ENCODE measurements at places on chromosomes 12 and 14. TPM values are rescaled to one million over a fixed set of nuclear protein-coding genes. Genes with fewer than 3 reads are reported as not detected.

- no peak for DNase-seq
These were observed 33.3 kb upstream of the BEGAIN start for GRCh38 chr14:100620255-100621100.

DNA sequence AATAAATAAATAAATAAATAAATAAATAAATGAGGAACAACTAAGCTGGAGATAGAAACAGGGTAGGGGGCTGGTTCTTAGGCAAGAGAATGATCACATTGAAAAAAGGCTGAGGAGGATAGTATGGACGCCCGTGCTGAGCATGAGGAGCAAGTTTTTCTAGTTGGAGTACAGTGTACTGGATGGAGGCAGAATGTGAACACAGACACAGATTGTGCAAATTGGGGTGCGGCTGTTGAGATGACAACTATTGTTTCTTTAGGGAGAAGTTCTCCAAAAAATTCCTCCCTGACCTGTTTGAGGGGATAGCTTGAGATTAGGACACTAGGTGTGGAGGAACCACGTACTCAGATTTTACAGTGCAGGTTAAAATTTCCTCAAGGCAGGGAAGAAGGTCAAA lies 979 bp upstream of the BIN2 start:
- no peak for DNase-seq

- DNase-seq = no peak
These were observed 12.9 kb upstream of the TUBA1A start for GRCh38 chr12:49201595-49202295.

- DNase-seq = no peak
These were observed 4.0 kb downstream of the NUDT14 start for GRCh38 chr14:105177082-105177481.

DNA sequence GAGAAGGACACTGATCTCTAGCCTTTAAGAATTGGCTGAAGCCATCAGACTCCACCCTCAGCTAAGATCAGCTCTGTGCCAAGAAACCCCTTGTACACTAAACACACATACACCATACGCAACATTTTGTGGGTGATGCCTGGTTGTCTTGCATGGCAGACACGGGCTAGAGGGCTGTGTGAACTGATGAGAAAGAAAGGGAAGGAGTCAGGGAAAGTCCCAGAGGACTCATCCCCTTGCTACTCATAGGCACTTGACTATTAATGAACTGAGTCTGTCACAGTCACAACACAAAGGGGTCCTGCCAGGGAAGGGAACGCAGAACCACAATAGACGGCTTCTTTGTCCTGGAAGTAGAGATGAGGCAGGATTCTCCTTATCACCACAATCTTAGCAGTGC lies 80.8 kb downstream of the EMP1 start:
- no peak for DNase-seq

The KRT85 gene
- total RNA-seq = not detected

The GRIP1 gene
- total RNA-seq = 3.5 TPM

DNA sequence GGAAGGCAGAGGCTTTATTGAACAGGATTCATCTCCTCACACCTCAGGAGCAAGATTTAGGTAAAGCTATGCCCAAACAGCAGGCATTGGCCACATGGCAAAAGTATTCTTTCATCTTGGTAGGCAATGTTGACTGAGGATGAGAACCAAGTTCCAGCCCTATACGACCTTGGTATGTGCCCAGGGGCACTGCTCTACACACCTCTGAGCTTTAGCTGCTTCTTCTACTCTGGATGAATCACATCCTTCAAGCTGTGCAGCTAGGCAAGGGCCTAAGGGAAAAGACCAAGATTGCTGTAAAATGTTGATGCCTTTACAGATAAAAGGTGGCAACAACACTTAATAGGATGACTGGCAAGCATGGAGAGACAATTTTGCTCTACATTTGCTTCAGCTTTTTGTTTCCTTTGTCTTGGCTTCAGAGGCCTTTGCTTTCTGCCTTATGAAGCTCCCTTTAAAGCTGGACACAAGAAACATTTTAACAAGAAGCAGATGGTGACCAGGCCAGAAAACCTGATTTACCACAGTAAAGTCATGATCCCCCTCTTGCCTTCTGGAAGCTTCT lies 183.3 kb upstream of the KITLG start:
- no peak for DNase-seq

DNA sequence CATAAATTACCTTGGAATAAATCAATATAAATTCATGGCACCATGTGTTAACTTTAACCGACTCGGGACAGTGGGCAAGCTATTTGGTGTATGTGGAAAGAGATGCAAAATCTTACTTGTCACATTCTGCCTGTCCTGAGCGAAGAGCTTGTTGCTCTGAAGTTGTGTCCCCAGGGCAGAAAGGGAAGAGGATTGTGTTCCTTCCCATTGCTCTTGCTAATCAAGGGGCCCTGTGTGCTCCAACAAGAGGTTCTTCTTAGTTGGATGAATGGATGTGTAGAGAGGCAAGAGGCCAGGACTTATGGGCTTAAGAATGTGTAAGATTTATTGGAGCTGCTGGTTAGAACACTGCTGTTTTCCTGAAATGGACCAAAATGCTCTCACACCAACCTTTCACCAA lies 36.5 kb upstream of the FRS2 start:
- DNase-seq = no peak

- DNase-seq = no peak
These were observed 19.4 kb downstream of the LTBP2 start for GRCh38 chr14:74592476-74593201.

GRCh38 chr12:92550661-92551060 lies 152.1 kb upstream of the PLEKHG7 start:
- DNase-seq = no peak

GRCh38 chr12:20305470-20305869 lies 62.9 kb upstream of the PDE3A start:
- no peak for DNase-seq

- no peak for DNase-seq
These were observed 806.3 kb downstream of the DIO2 start for GRCh38 chr14:79404874-79405511.

The GAS2L3 gene
- total RNA-seq = 16.0 TPM

- peak; percentile 29 for DNase-seq
These were observed 87.4 kb downstream of the OTOGL start for GRCh38 chr12:80186727-80187217.

DNA sequence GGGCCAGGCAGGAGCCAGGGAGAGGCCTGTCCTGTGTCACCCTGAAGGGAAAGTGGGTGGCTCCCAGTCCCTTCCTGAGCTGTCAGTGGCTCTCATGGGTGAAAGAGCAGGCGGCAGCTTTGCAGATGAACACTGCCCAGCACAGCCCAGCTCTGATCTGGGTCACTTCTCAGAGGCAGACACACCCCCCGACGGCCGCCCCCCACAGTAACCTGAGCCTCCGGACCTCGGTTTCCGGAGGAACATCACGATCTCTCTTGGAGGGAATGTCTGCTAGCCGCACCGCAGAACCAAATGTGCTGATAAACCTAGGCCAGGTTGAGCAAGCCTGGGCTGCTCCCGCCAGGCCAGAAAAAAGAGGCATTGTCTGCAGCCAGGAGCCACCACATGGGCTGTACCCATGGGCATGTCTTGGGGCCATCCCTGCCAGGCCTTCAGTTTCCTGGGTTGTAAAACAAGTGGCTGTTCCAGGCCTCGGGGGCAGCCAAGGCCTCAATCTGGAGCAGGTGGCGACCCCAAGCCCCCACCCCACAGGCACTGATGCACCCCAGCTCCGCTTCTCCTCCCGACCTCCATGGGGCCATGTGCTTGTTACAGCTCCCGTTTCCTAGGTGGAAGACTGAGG lies 57.6 kb downstream of the NCOR2 start:
- DNase-seq = peak; percentile 65

GRCh38 chr14:64764641-64765520 lies 60.7 kb downstream of the PLEKHG3 start:
- peak; percentile 68 for DNase-seq

- no peak for DNase-seq
These were observed 777 bp downstream of the ASCL1 start for GRCh38 chr12:102958073-102958829.

DNA sequence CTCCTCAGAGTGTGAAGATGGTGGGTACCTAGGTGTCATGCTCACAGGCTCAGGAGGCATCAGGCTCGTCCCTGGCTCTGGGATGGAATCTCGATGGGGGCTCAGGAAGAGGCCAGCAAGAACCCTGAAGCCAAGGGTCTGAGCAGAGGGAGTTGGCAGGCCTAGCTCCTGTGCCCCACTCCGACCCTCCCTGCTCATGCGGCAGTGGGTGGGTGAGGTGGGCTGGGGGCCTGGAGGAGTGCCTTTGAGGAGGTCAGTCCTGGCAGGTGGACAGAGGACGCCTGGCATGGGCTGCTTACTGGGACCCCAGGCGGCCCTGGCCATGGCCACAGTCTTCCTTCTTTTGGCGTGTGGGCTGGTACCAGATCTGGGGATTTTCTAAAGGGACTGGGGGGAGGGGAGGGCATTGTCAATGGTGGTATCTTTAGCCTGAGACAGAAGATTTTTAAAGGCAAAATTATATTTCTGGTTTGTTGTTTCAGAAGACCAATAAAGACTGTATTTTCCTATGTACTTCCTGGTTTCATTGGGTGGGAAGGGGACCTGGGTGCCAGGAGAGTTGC lies 16.0 kb downstream of the LRTM2 start:
- no peak for DNase-seq

The TAS2R14 gene
- 1.8 TPM for total RNA-seq
